ENCODE measurements at places on chromosomes 1 and 21. TPM values are rescaled to one million over a fixed set of nuclear protein-coding genes. Genes with fewer than 3 reads are reported as not detected.

DNA sequence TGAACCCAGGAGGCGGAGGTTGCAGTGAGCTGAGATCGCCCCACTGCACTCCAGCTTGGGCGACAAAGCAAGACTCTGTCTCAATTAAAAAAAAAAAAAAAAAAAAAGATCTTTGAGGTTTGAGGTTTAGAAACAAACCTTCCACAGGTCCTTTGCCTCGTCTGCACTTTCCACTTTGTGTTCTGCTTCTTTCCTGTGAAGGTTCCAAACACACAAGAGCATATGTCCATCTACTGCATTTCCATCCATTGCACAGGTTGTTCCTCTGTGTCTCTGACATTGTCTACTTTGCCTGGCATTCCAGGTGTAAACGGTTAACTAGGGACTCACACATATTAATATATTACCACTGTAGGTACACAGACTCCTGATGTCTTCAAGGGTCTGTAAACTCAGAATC is 40.1 kb downstream of the DSTYK start:
- DNase-seq, result no peak

- peak; percentile 37 for DNase-seq
These were observed 89.2 kb downstream of the TRIM11 start for GRCh38 chr1:228317411-228317828.

DNA sequence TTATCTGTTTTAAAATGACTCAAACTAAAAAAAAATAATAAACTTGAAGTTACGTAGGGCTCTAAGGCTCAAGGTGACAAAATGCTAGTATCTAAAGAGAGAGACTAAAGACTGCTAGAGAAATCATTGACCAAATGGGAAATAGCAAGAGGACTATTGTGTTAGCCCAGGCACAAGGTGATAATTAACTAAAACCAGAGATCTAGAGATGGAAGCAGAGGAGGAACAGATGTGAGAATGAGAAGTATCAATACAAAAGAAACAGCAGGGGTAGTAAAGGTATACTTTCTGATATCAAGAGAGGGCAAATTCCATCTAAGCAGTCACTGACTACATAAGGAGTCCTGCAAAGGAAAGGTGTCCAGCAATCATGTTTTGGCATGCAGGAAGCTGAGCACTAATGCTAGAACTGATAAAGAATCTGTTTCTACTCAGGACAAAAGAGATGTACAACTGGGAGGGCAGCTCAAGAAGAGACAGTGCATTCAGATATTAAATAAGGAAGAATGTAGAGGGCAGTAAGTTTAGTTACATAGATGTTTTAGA is 100.2 kb upstream of the GNG4 start:
- DNase-seq, result no peak

The SLC1A7 gene
- total RNA-seq, result under 0.01 TPM

DNA sequence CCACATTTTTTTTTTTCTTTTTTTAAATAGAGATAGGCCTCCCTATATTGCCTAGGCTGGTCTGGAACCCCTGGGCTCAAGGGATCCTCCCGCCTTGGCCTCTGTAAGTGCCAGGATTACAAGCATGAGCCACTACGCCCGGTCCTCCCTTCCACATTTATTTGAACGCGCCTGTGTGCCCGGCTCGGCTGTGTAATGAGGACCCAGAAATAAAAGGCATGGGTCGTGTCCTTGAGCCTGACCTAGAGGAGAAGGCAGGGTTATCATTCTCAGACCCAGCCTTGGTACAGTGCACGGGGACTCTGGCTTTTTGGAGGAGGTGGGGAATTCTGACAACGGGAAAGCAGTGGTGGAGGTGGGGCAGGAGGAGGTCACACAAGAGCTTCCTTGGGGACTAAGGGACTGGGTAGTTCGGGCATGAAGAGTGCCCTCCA is 841 bp downstream of the CENPF start:
- DNase-seq, result peak; percentile 86

GRCh38 chr1:59096501-59096900 is 200.4 kb upstream of the FGGY start:
- DNase-seq, result no peak

DNA sequence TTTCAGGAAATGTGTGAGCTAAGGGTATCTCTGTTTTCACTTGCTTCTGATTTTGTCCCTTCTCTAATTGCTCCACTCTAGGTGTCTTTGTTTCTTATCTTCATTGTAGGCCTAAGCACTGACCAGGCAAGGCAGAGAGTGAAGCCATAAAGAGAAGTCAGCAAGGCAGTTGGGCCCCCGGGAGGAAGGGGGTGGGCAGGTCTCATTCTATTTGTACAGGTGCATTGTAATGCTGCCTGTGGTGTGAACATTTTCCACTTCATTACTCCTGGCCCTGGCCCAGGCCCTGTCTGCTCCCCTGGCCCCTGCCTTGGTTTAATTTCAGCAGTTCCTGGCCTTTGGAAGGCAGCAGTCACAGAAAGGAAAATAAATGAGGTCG is 86.4 kb upstream of the JUN start:
- no peak for DNase-seq
